ENCODE measurements at places on chromosomes 4 and X.

DNA sequence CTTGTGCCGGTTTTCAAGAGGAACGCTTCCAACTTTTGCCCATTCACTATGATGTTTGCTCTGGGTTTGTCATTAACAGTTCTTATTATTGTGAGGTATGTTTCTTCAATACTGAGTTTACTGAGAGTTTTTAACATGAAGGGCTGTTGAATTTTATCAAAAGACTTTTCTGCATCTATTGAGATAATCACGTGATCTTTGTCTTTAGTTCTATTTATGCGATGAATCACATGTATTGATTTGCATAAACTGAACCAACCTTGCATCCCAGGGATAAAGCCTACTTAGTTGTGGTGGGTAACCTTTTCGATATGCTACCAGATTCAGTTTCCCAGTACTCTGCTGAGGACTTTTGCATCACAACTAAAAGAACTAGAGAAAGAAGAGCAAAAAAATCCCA is 318.0 kb downstream of the GASK1B start:
- DNase-seq: no peak

- no peak for DNase-seq
Measured at GRCh38 chrX:20459410-20460350, 193.0 kb upstream of the RPS6KA3 start.

DNA sequence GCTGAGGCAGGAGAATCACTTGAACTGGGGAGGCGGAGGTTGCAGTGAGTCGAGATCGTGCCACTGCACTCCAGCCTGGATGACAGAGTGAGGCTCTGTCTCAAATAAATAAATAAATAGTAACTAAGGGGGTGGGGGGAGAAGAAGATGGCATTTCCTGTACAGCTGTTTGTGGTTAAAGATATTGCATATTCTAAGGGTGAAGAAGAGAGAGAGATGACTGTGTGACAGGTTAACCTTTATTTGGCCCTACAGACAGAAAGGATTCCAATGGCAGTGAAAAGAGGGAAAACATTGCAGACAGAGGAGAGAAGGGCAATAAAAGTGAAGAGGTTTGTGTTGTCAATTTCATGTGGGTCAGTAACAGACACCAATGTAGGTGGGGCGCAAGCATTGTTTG is 9.4 kb downstream of the TASL start:
- peak; percentile 3 for DNase-seq

GRCh38 chr4:147220833-147221232 is 260.1 kb upstream of the EDNRA start:
- no peak for DNase-seq

DNA sequence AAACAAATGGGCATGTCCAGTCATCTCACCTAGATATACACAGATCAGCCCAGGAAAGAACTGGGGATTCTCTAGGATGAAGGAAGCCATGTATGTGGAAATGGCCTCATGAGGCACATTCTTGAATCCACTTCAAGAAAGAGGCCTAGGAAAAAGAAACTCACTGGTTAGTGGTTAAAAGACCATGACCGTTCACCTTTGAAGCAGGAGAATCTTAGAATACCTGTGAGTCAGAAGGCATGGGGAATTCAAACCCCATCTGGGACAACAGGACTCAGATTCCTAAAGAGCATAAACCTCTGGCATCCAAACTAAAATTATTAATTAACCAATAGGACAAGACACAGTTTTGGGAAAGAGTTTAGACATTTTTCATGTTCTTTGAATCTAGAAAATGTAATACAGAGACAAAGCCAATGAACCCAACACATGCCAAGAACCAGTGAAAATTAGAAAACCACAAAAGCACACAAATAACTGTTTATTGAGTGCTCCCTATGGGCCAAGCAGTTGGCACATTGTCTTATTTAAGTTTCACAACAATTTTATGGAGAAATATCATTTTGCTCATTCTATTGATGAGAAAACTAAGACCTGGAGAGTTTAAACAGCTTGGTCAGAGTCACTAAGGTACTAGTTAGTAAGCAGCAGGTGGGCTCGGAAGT is 97.5 kb downstream of the NPNT start:
- no peak for DNase-seq

GRCh38 chr4:87865288-87865687 is 32.5 kb downstream of the MEPE start:
- DNase-seq: no peak

DNA sequence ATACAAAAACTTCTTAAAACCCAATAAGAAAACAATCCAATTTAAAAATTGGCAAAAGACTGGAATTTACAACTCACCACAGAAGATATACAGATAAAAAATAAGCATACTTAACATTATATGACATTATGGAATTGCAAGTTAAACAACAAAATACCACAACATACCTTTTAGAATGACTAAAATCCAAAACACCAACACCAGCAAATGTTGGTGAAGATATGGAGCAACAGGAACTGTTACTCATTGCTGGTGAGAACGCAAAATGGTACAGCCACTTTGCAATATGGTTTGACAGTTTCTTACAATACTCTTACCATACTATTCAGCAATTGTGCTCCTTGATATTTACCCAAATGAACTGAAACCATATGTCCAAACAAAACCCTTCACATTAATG is 112.4 kb downstream of the ADGRL3 start:
- DNase-seq: no peak

DNA sequence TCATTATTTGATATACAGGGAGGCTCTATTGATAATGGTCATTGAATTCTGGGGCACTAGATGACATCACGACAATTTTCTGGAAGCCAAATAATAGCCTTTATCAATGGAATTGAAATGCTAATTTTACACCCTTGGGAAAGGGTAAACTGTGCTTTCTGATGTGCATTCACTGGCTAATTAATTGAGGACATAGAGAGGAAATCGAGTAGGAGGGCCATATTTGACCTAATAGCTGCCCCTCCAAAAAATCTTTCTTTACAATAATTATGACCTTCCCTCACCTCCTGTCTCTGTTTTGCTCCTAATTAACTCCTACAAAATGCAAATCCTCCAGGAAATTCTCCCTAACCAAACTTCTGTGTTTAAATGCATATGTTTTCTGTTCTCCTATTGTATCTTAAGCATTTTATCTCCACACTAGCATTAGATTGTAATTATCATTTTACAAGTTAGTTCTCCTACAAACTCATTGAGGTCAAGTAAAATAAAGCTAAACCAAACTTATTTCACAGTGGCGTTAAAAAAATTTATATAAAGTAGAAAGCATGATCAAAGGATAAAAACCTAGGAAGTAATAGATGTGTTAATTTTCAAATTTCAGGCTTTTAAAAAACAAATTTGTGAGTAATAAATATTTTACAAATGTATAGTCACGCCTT is 1414.0 kb upstream of the AGA start:
- DNase-seq: no peak

- DNase-seq: no peak
Measured at GRCh38 chr4:36206603-36207311, 37.6 kb downstream of the ARAP2 start.

GRCh38 chr4:146450524-146450923 is 71.2 kb downstream of the SLC10A7 start:
- no peak for DNase-seq

- DNase-seq: no peak
Measured at GRCh38 chrX:43703211-43703791, 47.2 kb downstream of the MAOA start.

DNA sequence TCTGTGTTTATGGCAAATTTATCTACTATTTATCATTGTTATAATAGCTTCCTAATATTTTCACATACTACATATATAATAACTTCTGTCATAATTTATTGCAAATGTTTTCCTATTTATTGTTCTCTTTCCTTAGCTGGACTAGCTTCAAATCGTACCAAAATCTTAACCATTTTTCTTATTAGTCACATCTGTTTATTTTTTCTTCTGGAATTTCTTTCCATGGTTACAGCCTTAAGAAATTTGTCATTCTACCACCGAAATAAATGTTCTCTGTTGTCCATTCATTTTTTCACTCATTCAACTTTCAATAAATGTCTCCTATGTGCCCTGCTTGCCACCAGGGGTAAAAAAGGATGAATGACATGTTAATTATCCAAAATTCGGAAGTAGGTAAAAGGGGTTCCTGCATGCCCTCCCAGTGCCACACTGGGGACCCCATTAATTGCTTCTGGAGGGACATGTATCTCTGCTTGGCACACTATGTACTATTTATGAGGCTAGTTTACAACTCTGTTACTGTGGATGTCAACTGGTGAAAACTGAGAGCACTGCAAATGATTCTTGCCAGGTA is 182.1 kb downstream of the SH3KBP1 start:
- DNase-seq: no peak

DNA sequence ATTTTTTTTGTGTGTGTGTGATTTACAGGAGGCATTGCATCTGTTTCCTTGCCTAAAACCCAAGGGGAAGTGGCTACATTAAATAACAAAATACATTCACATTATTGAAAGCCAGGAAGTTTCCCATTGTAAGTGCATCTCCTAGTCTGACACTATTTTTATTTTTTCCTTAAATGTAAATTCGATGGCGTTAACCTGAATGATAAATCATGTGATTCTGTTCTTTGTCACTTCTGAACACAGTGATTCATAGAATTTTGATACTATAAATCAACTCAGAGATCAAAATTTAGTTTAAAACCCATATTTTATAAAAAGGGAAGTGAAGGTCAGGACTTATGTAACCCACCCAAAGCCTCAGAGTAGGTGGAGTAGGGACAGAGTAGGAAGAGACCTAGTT is 258.1 kb downstream of the GABRG1 start:
- no peak for DNase-seq

DNA sequence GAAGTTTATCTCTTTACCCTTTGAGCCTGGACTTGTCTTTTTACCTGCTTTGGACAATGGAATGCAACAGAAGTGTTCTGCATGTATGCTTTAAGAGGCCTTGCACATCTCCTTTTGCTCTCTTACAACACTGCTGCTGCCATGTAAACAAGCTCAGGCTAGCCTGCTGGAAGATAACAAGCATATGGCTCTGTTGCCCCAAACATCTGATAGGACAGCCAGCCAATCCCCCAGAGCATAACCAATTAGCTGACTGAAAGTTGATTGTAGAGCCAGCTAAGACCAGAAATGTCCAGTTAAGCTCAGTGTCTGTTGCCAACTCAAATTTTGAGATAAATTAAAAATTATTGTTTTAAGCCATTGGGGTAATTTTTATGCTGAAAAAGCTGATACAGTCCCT is 510.6 kb upstream of the CNKSR2 start:
- no peak for DNase-seq

All from AG04449 (cell line).